ENCODE measurements at places on chromosomes 4 and X. TPM values are rescaled to one million over a fixed set of nuclear protein-coding genes. Genes with fewer than 3 reads are reported as not detected.

- peak; percentile 16 for DNase-seq
Observed at GRCh38 chrX:102712216-102712966, at the start of gene GPRASP2. GPRASP2 (plus strand) TSS chrX:102712448; CDS start chrX:102714870, 2,422 bp downstream.

DNA sequence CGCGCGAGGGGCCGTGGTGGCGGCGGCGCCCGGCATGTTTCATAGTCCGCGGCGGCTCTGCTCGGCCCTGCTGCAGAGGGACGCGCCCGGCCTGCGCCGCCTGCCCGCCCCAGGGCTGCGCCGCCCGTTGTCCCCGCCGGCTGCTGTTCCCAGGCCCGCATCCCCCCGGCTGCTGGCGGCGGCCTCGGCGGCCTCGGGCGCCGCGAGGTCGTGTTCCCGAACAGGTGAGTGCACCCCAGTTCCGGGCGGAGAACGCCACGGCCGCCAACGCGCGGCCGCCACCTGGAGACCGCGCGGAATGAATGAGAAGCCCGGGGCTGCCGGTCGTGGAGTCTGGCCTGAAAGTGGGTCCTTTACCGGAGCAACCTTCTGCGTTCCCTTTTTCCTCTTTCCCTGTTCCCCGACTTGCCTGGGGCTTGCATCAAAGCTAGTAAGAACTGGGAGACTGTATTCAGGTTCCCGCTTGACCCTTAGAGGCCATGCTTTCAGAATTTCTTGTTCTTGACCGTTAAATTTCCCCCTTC lies 429 bp downstream of the NOCT start:
- peak; percentile 52 for DNase-seq

DNA sequence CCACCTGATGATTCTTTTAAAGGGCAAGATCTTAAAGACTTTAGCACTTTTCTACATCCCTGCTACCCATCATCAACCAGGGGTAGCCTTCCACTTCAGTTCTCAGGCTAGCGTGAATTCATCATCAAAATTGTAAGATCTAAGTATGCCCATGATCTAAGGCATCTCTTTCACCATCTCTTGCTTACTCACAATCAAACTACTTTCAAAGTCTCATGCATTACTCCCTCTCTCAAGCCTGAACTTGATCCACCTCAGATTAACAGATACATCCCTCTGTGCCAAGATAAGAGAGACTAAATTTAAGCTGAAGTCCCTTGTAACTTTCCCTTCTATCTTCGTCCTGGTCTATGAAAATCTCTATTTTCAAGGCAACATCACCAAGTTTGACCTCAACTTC lies 62.8 kb downstream of the DHX15 start:
- no peak for DNase-seq

DNA sequence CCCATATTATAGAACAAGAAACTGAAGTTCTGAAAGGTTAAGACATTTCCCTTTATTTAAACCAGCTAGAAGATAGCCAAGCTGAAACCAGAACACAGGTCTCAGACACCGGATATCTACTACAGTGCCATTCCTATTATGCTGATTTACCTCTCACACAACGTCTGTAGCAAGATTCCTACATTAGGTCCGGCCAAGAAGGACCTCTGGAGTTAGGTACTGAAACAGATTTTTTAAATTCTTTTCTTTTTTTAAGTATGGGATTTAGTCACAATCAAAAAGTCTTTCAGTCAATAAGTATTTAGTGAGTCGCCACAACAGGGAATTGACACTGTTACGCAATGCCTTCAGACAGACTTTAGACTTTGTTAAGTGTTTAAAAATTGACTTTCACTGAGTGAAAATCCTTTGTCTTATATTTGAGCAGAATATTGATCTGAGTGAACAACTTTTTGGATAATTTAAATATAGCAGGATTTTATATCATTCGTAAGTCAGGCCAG lies 26.5 kb upstream of the SPANXN4 start:
- no peak for DNase-seq

GRCh38 chrX:101485212-101485949 lies at the start of gene ARMCX4:
ARMCX4 (plus strand) TSS chrX:101485456; CDS start chrX:101488590, 3,134 bp downstream.
- DNase-seq: peak; percentile 19

SHOX gene
- not detected for total RNA-seq

DNA sequence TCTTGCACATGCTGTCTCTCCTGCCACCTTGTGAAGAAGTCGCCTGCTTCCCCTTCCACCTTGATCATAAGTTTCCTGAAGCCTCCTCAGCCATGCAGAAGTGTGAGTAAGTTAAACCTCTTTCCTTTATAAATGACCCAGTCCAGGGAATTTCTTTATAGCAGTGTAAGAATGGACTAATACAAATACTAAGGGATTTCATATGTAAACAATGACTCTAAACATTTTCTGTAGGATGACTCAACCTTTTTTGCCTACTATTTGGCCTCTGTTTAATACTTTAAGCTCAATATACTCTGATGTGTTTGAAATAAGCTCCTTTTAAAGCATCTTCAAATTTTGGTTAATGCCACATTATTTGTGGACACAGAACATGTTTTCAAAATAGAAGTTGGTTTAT lies 813.5 kb upstream of the SLIT2 start:
- DNase-seq: no peak

DNA sequence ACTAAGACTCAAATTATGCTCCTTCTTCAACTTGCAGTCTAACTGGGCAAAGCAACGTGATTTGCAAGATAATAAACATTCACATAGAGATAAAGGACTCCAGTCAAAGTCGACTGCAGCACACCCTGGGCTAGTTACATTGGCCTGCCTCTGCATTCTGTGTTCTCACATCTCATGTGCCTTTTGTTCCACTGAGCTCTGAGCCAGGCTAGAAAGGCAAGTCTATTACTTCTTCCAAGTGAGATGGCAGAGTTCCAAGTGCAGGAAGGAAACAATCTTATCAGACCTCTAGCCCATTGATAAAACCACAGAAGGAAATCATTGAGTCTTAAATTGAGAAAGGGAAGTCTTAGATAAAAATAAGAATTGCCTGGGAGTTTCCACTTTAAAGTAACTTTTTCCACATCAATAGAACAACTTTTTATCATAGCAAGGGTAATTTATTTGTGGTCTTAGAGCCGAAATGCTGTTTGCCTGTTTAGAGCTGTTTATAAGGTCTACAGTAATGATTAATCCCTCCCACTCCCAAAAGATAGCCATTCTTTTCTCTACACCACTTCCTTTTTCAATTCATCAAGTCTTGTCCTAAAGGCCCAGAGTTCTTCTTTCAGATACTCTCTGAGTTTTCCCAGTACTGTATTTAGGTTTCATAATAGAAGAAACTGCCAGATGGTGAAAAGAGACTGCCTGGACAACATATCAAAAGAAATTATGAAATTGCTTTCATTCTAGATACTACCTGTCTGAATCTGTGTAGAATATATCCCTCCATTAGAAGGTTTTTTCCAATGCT lies 200.2 kb downstream of the GUCY2F start:
- no peak for DNase-seq

ARHGEF38 gene
- total RNA-seq: not detected

MAGEA3 gene
- total RNA-seq: not detected

DNA sequence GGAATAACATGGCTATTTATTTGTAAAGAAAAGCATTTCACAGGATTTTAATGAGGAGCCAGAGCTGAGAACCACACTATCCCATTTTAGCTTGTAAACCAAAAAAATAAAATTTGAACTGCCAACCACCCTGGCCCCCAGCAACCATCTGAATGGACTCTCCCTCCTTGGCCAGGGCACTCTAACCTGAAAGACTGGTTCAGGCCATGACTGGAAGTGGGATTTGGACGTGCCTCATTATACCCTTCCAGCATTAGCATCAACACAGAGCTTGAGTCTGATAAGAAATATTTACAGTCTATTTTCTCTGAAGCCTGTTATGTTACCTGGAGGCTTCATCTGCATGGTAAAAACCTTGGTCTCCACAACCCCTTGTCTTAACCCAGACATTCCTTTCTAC lies 30.0 kb downstream of the METAP1 start:
- no peak for DNase-seq

PLP1 gene
- total RNA-seq: not detected

- DNase-seq: no peak
Observed at GRCh38 chr4:16717266-16717970, 181.0 kb downstream of the LDB2 start.

SMIM14 gene
- total RNA-seq: 7.6 TPM

All from activated CD4-positive, alpha-beta memory T cell treated with anti-CD3 and anti-CD28 coated beads, Interleukin-2, amount 10 ng/mL, durations not matched to agents 7 days and 5 days (primary cell).